ENCODE measurements at places on chromosomes 13 and 19.

DNA sequence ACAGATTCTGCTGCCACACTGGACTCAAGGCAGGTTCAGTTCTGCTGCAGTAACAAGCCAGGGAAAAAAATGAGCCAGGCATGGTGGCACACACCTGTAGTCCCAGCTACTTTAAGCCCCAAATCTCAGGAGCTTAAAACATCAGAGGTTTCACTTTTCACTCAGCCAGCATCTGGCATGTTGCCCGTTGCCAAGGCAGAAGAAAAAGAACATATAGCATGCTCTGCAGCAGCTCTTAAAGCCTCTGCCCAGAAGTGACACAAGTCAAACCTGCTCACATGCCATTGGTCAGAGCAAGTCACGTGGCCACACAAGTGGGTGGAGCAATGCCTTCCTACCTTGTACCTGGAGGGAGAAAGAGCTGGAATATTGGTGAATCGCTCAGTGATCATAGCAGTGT lies 14.7 kb upstream of the ADGRE5 start:
- DNase-seq, result peak; percentile 91

DNA sequence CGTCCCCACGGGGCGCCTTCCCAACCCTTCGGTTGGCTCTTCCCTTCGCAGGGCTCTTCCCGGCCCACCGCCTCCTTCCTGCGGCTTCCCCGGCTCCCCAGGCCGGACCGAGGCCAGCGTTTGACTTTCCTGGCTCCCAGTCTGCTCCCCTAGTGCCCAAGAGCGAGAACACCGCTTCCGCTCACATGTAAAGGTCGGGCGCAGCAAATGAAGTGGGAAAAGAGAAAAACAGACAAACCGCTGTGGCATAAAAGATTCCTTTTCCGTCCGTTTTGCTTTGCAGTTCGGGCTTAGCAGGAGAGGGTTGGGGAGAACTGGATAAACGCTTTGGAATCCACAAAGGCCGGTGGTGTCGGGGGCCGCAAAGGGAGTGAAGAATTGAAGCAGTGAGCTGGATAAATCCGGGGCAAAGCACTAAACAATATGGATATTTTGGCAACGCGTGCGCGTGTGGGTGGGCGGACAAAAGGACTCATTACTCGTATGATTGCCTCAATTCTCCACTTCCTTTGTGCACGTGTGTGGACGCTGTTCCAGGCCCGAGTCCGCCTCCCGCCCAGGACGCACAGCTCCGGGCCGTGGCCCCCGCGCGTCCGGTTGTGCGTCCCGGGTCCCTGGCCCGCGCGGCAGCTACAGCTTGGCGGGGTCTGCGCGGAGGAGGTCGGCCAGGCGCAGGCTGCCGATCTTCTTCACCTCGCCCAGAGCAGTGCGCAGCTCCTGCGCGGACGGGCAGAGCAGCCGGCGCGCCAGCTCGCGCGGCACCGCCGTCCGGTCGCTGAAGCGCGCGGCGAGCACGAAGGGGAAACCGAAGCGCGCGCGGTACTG lies 8.6 kb upstream of the CDX2 start:
- peak; percentile 86 for DNase-seq

GRCh38 chr13:34701919-34702318 lies 240.2 kb upstream of the NBEA start:
- no peak for DNase-seq

GRCh38 chr19:41753936-41754529 lies 1.3 kb upstream of the CEACAM6 start:
- DNase-seq, result peak; percentile 32

DNA sequence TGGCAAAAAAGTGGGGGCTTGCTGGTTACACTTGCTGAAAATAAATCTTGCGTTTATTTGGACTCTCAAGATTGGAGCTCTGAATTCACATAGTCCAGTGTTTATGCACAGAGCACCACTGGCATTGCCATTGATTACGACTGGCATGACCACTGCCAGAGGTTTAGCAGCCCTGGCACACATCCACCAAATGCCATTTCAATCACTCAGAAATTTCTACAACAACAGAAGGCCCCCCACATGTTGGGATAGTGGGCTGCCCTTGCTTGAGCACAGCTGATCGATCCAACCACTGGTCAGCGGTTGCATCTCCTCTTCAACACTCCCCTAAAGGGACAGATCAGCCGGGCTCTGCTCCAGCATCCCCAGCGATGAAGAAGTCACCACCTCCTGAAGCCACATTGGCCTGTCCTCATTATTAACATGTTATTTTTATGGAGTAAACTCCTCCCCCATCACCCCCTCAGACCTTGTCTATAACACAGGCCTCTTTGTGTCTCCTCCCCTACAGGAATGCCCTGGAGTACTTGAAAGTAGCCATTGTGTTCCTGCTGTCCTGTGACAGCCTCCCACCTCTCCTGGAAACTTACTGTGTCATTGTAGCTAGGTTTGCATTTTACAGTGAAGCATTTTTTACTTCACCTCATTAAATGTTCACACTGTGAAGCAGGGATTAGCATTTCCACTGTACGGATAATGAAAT lies 51.3 kb downstream of the CDADC1 start:
- DNase-seq, result peak; percentile 46

GRCh38 chr19:40578442-40578908 lies 1.8 kb downstream of the SHKBP1 start:
- DNase-seq, result peak; percentile 96

DNA sequence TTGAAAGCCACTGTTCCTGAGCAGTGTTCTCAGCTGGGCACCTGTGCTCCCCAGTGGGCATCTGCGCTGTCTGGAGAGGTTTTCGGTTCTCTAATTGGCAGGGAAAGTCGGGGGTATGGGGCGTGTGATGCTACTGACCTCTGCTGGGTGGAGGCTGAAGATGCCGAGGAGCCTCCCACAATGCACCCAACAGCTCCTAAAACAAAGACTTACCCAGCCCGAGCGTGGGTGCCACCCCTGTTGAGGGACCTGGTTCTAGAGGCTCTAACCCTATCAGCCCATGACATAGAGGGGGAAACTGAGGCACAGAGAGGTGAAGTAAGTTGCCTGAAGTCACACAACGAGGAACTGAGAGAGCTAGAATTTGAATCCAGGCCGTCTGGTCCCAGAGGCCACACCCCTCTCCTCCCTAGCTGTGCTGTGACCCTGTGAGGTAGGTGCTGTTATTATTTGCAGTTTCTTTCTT lies 2.3 kb downstream of the SPACA4 start:
- peak; percentile 68 for DNase-seq

DNA sequence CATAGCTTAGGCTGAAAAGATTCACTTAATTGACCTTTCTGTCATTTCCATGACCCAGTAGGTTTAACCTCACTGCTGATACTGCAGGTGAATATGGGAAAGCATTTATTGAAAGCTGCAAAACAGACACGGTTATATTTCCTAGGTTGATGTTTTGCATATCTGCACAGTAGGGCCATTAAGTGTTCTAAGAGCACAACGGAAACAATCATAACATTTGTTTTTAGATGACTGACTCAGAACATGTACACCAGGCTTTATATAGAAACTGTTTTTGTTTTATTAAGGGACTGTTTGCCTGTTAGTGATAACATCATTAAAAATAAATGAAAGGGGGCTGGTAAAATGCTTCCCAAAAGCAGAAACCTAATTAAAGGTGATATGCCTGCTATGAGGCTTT lies 367.8 kb downstream of the DACH1 start:
- DNase-seq, result no peak

GRCh38 chr13:49395878-49396380 lies 47.9 kb downstream of the CAB39L start:
- no peak for DNase-seq

GRCh38 chr19:2239771-2240770 lies 3.4 kb downstream of the SF3A2 start:
- peak; percentile 44 for DNase-seq

GRCh38 chr13:75687150-75687763 lies 51.1 kb downstream of the LMO7 start:
- DNase-seq, result peak; percentile 57

DNA sequence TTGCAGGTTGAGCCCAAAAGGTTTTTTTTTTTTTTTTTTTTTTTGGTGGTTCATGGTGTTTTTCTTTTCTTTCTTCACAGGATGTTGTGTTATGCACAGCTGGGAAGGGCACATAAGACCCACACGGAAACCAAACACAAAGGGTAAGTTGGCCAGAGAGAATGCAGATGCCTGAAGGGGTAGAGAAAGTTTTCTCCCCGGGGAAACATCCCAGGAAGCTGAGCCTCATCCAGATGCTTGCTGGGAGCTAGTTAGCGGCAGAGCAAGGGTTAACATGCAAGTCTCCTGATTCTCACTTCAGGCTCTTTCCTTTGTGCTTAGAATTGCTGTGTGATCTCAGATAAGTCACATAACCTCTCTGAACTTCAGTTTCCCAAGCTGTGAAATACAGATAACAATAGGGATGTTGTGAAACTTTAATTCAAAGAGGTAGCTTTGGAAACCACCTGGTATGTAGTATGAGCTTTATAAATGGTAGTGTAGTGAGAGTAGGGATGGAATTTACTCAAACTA lies 3.1 kb downstream of the ADGRE1 start:
- no peak for DNase-seq

GRCh38 chr13:104701591-104701990 lies 1635.4 kb upstream of the SLC10A2 start:
- no peak for DNase-seq

Measured in mesendoderm (in vitro differentiated cells).